PC-9 (cell line): ENCODE measurements at places on chromosomes 12 and 14.

- DNase-seq = peak; percentile 55
Observed at GRCh38 chr12:89353188-89353822, 1.0 kb upstream of the DUSP6 start.

DNA sequence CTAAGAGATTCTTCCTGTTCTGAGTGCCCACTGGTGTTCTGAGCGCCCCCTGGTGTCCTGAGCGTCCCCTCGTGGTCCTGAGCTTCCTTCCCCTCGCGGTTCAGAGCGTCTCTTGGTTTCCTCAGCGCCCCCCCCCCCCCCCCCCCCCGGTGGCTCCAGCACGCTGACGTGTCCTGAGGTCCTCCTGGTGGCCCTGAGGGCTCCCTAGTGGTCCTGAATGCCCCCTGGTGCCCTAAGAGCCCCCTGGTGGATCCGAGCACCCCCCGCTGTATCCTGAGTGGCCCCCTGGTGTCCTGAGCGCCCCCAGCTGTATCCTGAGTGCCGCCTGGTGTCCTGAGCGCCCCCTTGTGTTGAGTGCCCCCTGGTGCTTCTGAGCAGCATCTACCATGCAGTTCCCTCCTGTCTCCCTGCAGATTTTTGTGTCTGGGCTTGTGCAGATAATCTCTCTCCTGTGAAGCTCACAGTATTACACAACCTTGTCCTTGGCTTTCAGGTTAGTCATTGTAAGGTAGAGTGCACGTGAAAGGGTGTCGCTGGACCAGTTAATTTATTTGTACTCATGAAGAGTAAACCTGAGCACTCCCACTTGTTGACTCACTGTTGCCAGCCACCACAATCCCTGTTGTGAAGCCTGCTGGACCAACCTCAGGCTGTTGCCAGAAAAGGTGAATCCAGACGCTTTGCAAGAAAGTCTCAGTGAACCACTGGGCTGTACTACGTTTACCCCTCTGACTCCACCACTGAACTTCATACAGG, 1168.4 kb downstream of the TMEM121 start:
- DNase-seq = no peak

DNA sequence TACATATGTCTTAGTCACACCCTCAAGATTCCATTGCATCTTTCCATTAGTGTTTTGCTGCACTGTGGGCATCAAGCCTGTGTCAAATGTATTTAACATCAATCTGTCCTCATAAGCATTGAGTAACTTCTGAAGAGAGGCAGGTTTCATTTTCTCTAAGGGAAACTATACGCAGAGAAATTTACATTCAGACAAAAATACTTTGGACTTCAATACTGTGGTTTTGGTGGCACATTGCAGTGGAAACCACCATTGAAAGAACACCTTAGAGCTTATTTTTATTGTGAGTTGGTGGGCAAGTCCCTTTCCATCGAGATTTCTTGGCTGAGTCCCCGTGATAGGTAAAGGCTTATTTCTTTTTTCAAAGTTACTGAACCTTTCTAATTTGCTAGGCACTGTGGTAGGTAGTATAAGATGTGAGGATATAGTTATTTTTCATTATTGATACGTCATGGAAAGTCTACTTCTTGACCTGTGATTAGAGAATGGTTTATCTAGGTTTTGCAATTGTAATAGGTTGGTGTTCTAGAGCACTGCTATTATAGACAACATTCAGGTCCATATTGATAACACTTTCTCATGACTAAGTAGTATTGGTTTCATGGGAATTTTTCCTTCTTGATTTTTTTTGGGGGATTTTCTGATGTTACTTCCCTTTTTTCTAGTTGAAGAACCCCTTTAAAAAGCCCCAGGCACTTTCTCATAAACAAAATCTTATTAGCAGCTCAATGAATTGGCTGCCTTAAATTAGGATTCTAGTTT, 81.9 kb downstream of the CFAP54 start:
- no peak for DNase-seq

DNA sequence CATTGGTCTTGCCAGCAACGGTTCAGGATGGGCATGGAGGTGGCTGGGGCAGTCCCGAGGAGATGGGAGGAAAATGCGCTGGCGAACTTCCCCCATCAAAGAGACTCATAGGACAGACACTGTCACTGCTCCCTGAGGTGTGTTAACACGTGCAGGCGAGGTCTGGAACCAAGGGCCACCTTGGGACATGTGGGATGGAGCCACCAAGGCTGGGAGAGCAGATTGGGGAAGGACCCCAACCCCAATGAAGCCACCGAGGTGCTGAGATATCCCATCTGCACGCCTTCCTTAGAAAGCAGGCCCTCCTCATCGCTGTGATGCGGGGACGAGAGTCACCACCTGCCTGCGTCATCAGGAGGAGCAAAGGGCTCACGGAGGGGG, 16.9 kb upstream of the BEGAIN start:
- DNase-seq = no peak

DNA sequence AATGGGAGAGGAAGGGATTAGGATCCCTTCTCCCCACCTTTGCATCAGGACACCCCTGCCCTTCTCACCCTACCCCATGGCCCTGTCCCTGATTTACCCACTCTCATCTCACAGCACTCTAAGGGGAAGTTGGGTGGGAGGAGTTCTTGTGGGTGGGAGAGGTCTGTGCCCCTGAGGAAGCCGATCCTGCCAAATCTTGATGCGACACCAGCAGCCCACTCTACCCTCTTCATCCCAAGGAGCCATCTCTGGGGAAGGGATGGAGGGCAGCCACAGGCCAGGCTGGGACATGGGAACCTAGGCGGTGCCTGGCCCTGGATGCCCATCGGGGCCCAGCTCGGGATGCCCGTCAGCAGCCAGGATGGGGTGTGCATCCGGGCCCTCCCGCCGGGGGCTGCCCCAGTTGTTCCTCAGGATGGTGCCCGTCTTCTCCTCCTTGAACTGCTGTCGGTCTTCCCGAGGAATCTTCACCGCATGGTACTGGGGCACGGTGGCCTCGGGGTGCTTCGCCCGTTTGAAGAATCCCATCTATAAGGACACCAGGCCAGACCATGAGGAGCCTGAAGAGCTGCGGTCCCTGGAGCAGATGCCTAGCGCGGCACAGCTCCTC, 22.8 kb downstream of the ITGA7 start:
- no peak for DNase-seq

DNA sequence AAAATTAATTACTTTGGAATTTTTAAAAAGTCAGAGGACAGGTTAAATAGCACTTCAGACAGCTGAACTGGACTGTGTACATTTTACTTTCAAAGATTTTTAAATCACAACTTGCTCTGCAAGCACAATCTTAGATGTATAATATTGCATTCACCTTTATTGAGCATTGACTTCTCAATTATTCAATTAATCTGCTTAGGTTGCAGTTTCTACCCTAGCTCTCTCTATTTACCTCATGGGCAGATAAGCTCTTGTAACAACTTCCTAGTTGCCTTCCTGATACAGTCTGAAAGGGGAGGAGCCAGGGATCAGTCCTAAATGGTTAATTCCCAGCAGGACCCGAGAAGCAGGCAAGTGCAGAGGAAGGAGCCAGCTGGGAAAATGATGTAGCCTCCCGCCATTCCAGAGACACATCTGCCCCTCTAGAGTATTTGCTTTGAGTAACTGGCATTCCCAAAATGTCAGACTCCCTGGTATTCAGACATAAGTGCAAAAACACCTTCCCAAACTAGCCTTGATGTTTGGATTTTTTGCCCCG, 302.8 kb downstream of the GALC start:
- no peak for DNase-seq

DNA sequence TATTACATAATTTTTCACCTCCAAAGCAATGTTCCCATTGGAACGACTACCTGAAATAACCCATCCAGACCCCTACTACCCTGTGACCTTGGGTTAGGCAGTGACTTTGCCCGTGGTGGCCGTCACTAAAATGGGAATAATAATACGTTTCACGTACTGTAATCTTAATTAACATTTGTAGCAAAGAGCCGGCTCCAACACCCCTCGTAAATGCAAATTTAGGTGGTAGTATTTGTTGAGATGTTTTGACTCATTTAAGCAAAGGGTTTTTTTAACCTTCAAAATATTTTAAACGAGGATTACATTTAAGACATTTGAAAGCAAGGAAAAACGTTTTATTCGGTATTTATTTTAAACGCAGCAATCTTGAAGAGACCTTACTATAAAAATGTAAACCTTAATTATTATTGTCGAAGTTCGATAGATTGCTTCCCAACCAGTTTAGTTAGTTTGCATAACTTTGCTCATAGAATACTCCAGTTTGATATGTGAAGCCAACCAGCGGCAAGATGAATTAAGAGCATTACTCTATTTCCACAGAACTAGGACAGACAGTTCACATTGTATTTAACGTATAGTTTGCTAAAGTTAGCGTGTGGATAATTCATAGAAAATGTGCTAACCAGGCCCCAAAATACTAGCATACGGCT, 1.4 kb upstream of the ARID2 start:
- peak; percentile 52 for DNase-seq

GRCh38 chr12:10065241-10065640, 33.5 kb downstream of the CLEC1A start:
- no peak for DNase-seq

DNA sequence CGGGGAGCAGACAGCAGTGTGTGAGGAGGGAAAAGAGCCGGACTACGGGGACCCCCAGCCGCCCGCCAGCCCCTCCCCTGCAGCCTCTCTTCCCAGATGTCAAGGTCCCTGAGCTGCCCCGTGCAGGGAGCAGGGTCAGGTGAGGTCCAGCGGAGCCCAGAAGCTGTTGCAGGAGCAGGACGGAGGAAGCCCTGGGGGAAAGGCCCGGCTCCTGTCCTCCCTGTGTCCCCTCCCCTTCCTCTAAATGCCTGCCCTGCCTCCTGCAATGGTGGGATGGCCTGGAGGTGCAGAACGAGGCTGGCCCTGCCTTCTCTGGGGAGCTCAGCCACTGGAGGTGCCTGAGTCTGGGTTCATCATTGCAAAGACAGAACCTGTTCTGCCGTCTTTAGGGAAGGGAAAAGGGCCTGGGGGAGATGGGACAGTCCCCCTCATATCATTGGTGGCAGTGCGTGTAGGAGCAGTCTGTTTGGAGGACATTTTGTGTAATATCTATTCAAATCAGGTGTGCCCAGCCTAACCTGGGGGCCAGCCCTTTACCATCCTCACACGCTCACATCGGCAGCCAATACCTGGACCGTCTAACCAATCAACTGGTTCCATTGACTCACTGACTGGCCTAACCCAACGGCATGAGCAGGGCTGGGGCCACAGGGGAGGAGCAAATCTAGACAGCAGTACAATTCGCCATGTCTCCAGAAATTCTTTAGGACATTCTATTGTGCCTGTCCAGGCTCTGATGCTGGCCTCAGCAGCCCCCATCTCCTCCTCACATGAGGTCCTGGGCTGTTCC, 364.1 kb upstream of the SFSWAP start:
- no peak for DNase-seq

- no peak for DNase-seq
Observed at GRCh38 chr12:1616233-1617066, 12.6 kb upstream of the WNT5B start.

DNA sequence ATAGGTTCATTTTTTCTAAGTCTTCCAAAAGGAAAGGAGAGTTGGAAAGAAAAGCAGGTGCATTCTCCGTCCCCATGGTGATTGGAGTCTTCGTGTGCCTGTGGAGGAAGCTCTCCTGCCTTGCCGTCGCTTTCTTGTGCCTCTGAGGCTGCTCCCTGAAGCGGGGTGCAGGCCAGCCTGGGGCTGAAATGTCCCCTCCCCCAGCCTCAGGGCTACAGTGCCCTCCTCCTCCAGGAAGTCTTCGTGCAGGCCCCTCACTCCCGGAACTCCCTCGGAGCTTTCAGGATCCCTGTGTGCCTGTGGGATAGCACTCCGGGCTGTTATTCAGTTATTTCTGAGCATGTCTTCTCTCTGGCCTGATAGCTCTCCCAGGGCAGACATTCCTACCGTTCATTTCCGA, 569.2 kb downstream of the VRK1 start:
- no peak for DNase-seq

DNA sequence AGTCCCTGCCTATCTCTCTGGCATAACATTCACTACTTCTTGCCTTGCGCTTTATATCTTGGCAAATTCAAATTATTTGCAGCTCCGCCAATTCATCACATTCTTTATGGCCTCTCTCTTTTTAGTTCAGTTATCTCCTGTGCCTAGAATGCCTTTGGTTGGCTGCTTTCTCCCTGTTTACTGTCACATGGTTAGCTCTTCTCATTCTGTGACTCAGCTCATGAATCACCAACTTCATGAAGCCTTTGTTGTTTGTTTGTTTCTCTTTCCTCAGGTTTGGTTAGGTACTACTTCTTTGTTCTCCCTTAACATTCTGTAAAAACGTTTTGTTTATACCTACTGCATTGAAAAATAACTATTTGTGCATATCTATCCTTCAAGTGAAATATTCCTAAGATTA, 376.5 kb upstream of the GARIN6 start:
- no peak for DNase-seq

DNA sequence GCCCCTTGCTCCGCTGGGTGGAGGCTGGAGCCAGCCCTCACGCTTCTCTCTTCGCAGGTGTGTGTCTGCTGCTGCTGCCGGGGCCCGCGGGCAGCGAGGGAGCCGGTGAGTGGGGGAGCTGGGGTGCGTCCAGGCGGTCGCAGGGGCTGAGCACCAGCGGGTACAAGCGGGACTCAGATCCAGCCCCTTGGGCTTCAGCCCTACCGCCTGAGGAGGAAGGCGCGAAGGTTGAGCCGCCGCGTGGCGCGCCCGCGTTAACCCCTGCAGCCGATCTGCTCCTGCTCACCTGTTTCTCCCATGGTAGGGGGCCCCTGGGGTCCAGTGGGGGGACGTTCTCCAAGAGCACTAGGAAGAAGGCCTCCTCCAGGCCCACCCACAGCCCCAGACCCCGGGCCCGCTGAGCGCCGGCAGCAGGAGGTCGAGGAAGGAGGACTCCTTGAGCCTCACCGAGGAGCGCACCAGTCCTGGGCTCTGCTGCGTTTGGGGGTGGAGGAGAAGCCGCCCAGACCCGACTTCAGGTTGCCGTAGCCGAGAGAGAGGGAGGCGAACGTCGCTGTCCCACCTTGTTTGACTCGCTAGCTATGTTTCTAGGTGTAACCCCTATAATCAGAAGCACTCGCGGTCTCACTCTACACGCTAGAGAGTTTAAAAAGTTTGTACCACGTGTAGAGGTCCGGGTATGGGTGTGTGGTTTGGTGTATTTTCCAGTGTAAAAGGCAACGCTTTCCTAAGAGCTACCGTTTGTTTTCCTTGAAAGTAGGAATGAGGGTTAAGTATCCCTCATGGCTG, 834 bp downstream of the COCH start:
- DNase-seq = no peak

- no peak for DNase-seq
Observed at GRCh38 chr14:99215277-99215676, 56.7 kb downstream of the BCL11B start.

GRCh38 chr12:89707703-89708564, 704 bp downstream of the ATP2B1 start:
- no peak for DNase-seq

- no peak for DNase-seq
Observed at GRCh38 chr12:18153826-18154225, 63.8 kb upstream of the RERGL start.
